Mesothelial cell of epicardium (in vitro differentiated cells): ENCODE measurements at places on chromosomes 16 and 17. TPM values are rescaled to one million over a fixed set of nuclear protein-coding genes. Genes with fewer than 3 reads are reported as not detected.

The TP53TG3 gene
- not detected in 3 replicates for total RNA-seq

DNA sequence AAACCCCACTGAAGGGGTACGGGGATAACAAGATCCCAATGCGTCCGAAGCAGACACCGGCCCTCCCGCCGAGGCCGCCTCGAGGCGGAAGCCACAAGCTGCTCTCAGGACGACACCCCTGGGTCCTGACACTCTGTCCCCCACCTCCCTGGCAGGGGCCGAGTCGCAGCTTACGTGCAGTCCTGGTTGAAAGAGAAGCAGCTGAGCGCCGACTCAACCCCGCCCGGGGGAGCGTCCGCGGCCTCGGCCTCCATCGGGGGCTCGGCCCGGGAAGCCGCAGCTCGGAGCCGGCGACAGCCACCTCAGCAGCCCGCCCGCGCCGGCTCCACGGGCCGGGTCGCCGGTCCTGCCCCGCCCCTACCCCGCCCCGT lies at the start of gene WIPI1:
Gene WIPI1 (minus strand): TSS at position 329 of the 371 bp plus-strand sequence. CDS start 75 bp downstream, at position 254.
- peaks cover 23% of the 10 kb centered on the region for H3K4me1 ChIP-seq
- peak within 1 kb of the TSS; percentile 95 for H3K27ac ChIP-seq
- DNase-seq = no peak
- H3K27me3 ChIP-seq = no peaks in the 10 kb centered on the region

- H3K4me3 ChIP-seq = peak overlapping the region; percentile 91
- H3K36me3 ChIP-seq = peaks cover 13% of the 10 kb centered on the region
- H3K4me1 ChIP-seq = peaks cover 7% of the 10 kb centered on the region
- DNase-seq = peak; percentile 74
- no peaks in the 10 kb centered on the region for H3K27me3 ChIP-seq
- peak overlapping the region; percentile 97 for H3K27ac ChIP-seq
These were observed 925 bp downstream of the ZNF689 start for GRCh38 chr16:30609002-30609925.

- no peaks in the 10 kb centered on the region for H3K36me3 ChIP-seq
- no peaks in the 10 kb centered on the region for H3K27me3 ChIP-seq
- DNase-seq = no peak
- peak overlapping the region; percentile 83 for H3K27ac ChIP-seq
- H3K4me1 ChIP-seq = peaks cover 36% of the 10 kb centered on the region
These were observed 2.4 kb upstream of the MTSS2 start for GRCh38 chr16:70688246-70688742.
